Tongue (tissue), 3 donors: ENCODE measurements at places on chromosomes 7 and 10. TPM values are rescaled to one million over a fixed set of nuclear protein-coding genes. Genes with fewer than 3 reads are reported as not detected.

DNA sequence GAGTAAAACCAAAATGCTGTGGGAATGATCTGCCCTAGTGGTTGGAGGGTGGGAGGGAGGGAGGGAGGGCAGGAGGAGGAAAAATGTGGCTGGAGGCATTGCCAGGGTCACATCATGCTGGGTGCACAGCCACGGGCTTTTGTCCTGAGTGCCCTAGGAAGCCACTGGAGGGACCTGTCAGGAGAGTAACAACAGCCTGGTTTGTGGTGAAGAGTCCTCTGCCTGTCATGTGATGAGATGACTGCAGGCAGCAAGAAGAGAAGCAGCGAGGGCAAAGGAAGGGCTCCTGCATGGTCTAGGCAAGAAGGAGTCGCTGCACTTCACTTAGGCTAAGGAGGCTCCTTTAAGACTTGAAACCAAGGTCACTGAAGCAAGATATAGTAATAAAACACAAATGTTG, 65.6 kb downstream of the PKD1L1 start:
- no peak for DNase-seq

DNA sequence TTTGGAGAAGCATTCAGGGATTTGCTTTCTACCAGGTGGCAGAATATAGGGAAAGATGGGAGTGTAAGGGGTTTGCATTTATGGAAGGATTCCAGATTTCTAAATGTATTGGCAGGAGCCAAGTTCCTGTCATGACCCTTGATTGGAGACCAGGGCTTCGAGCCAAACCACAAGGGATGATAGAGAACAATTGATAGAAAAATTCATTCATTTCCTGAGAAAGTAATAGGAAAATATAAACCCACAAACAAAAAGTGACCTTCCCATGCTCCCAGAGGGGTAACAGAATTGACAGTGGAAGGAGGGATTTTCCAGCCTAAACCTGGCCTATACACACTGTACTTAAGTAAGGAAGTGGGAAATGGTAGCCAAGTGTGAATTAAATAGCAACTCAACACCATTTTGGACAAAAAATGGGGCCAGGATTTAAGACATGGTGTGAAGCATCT, 22.4 kb upstream of the IFIT2 start:
- DNase-seq: peak; percentile 50

GRCh38 chr10:29878492-29878891, 180.9 kb downstream of the JCAD start:
- no peak for DNase-seq

The ADAM22 gene
- total RNA-seq: 16.7 TPM

- DNase-seq: no peak
Measured at GRCh38 chr7:1703441-1703840, 33.4 kb downstream of the ELFN1 start.

GRCh38 chr7:137657476-137658189, 189.1 kb downstream of the DGKI start:
- no peak for DNase-seq

The SGCE gene
- 266 TPM for total RNA-seq

DNA sequence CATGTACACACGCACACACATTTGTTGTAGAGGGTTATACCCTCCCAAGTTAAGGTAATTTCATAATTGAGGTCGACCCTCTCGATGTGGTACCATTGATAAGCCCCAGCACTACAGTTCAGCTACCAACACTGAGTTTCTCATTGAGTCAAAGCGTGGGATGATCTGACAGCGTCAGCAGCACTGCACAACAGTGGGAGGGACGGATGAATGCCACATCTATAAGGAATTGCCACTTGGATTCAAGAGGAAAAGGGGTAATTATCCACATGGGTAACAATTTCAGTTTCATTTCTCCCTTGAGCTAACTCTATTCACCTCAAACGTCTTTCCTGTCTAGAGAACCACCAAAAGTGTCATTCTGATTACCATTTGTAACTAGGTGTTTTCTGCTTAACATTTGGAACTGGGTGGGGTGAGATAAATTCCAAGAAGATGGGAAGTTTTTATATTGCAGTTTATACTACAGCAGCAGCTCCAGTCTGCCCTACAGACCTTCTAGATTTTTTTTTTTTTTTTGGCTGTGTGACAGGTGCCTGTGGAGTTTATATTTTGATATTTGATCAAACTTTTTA, 342.9 kb downstream of the AUTS2 start:
- DNase-seq: no peak

GRCh38 chr10:62473241-62473640, 99.1 kb downstream of the ZNF365 start:
- DNase-seq: no peak

DNA sequence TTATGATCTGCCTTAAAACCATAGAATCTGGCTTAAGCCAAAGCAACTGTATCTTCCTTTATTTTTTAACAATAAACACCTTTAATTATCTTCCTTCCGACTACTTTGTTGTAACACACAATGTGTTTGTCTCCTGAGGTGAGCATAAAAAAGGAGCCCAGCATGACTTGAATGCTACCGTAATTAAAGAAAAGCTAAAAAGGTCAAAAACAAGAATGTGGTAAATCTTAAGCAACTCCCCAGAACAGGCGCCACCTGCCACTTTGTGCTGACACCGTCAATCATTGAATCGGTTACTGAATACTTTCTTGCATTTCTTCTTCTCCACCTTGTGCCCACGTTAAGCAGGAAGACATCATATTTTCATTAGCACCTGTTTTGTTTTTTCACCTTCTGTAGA, 569.9 kb upstream of the C7orf33 start:
- DNase-seq: no peak

DNA sequence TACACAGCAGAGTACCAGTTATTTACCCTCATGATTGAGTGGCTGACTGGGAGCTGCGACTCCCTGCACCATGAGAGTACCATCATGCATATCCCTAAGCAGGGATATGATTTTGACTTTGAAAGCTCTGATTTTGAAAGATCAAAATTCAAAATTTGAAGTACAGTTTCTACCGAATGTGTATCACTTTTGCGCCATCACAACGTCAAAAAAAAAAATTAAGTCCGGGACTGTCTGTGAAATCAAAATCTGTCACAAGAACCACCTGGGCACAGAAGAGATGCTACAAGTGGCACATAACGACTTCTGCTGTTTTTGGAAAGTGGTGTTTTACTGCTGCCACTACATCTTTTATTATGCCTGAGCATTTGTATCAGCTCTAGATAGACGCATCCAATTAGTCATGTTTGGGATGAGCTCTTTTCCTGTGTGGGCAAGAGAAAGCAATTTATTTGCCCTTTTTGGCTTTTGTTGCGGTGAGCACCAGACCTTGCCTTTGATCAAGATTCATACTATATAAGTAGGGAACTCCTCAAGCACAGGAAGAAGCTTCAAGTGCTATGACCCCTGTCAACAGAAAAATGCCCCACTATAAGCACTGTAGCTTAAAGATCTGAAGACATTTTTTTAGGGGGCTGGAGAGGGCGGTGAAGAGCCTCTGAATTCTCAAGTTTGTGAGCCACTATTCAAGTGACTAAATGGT, 10.7 kb downstream of the MTPN start:
- DNase-seq: no peak

The GATA3 gene
- not detected for total RNA-seq

GRCh38 chr10:113126229-113127201, 176.5 kb downstream of the TCF7L2 start:
- peak; percentile 87 for DNase-seq

The CYP26C1 gene
- total RNA-seq: not detected

- DNase-seq: peak; percentile 10
Measured at GRCh38 chr7:17773289-17773626, 167.0 kb downstream of the SNX13 start.

The TSPAN12 gene
- 53.9 TPM for total RNA-seq

The C10orf71 gene
- 23.3 TPM for total RNA-seq

GRCh38 chr10:178208-178607, 43.0 kb downstream of the ZMYND11 start:
- DNase-seq: peak; percentile 42

The PRXL2A gene
- 91.7 TPM for total RNA-seq

GRCh38 chr7:29468196-29468595, 95.4 kb upstream of the PRR15 start:
- DNase-seq: no peak

- no peak for DNase-seq
Measured at GRCh38 chr7:489876-490275, 29.8 kb downstream of the PDGFA start.

DNA sequence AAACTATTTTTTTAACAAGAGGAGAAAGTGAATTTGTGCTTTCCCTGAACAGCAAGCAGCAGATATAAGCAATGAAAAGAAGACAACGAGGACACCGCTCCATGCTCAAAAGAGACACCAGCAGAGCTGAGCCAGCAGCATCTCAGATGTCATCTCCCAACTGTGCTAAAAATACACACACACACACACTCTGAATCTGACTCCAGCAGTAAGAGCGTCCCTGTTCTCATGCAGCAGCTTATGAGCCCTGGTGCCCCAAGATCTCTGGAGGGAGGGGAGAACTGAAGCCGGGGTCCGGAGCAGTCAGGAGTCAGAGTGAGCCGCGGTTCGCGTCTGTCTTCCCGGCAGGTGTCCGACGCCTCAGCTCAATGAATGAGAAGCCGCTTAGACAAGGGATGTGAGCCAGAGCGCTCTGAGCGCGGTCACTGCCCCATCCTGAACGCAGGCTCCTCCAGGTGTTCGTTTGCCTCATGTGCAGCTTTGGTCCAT, 49.2 kb downstream of the SVIL start:
- peak; percentile 69 for DNase-seq

DNA sequence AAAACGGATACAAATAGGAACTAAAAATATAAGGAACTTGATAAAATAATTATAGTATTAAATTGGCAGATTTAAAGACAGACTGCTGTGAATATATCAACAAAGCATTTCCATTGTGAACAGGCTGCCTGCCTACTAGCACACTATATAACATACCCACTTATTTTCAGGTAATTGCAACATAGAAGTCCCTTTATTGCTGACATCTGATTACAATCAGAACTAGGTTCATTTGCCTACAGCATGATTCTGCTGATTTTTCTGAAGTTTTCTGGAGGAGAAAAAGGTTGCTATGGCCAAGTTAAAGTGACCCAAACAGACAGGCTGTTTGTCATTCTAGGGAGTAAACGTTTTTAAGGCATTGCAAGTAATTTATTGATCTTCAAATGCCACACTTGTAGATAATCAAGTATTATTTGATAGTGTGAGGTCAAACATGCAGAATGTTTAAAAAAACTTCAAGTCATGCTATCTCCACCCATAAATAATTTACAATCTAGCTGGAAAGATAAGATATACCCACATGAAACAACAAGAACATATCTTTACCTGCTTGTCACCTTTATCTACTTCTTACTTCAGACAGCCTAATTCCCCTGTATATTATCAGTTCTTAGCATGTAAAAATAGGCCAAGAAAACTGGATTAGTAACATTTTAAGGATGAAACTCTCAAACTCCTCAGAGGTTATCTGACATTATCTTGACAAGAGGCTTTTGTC, 40.5 kb downstream of the MTPN start:
- no peak for DNase-seq
